CD4-positive, alpha-beta T cell treated with Interleukin-17A for 4 hours (primary cell): ENCODE measurements at places on chromosomes 7 and 10.

DNA sequence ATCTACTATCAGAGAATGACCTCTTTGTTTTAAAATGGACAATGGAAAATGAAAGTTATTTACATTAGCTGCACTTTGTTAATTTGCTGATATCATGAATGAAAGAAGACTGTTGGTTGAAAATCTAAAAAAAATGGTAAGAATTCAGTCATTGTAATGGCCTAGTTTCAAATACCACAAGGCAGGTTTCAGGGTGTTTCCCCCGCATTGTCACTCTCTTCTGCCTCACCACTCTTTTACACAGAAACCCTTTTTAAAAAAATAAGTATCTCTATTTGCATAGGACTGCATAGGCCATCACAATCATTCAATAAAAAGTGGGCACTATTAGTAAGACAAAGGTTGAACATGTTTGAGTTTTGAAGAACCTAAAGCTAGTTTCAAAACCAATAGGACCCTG is 737.1 kb downstream of the INHBA start:
- no peak for DNase-seq

DNA sequence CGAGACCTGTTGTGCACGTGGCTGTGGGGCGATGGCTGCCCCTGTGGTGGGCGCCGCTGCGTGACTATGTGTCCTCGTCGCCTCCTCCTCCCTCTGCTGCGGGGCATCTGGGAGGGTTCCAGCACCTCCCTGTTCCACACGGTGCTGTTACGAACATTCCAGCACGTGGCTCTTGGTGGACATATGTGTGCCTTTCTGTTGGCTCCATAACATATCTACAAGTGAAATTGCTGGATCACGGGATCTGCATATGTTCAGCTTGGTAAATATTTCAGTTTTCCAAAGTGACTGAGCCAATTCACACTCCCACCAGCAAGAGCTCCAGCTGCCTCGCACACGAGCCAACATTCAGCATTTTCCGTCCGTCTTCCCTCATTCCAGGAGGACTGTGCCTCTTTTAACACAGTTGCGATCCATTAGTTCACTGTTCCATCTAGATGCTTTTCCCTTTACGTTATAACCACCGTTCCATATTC is 25.1 kb downstream of the SNX8 start:
- DNase-seq, result no peak

- DNase-seq, result no peak
Observed at GRCh38 chr7:78993341-78993740, 460.1 kb downstream of the MAGI2 start.

DNA sequence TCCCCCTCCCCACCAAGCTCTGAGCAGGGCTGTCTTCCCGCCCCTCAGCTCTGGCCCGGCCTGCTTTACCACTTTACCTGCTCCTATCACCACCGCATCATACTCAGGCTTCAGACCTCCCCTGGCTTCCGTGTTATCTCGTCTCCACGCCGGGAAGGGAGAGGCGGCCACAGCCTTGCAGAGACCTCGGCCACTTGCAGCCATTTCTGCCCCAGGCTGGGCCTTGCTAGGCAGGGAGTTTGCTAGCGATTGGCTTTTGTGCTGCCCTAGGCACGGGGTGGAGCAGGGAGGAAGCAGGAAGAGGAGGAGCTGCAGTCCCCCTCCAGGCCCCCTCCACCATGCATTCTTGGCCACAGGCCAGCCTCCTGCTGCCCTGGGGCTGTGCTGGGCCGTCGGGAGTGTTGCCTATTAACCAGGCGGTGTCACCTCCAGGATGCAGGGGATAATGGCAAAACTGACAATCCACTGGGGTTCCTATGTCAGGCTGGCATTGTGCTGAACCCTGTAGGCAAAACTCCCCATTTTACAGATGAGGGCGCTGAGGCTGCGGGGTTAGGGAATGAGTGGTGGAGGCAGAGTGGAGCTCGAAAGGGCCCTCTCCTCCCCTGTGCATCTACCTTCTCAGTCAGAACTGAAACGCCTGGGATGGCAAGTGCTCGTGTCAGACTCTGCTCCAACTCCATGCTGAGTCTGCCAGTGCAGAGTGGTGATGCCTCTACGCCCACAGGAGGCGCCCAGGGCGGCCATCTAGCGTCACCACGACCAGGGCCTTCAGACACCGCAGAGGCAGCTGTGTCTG is at the start of gene PYROXD2:
Gene PYROXD2, minus strand, starts transcription at position 251 of the 799 bp plus-strand sequence. Its CDS starts 47 bp downstream, at position 204.
- DNase-seq, result peak; percentile 79

GRCh38 chr10:18406136-18406535 is 245.3 kb downstream of the NSUN6 start:
- DNase-seq, result no peak

- DNase-seq, result no peak
Observed at GRCh38 chr7:73391396-73391795, 42.2 kb upstream of the FZD9 start.

DNA sequence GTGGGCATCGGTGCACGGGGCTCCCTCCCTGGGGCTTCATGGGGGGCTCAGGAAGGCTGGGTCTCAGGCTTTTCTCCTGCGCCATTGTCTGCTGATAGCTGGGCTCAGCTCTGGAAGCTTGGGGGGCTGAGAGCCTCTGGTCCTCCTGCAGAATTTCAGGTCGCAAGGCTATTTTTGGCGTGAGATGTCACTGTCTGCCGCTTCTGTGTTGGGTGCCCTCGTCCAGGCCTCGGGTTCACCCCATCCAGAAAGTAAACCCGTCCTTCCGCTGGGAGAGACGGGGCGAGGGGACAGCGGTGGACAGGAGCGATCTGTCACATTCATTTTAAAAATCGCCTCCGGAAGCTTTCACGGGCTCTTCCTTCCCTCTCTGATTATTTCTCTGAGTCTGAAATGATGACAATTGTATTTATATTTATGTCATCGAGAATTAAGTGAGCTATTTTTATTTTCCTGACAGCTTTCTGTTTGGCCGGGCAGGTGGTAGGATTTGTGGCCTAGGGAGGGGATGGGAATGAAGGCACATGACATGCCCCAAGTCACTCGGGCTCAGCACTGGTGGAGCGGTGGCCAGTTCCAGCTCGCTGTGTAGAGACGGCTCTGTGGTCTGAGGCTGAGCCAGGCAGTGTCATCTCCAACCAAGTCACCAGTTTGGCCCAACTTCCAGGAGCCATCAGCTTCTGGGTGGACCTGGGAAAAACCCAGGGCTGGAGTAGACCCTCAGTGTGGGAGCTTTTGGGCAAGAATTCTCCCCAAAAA is 40.7 kb upstream of the AP5Z1 start:
- DNase-seq, result no peak

DNA sequence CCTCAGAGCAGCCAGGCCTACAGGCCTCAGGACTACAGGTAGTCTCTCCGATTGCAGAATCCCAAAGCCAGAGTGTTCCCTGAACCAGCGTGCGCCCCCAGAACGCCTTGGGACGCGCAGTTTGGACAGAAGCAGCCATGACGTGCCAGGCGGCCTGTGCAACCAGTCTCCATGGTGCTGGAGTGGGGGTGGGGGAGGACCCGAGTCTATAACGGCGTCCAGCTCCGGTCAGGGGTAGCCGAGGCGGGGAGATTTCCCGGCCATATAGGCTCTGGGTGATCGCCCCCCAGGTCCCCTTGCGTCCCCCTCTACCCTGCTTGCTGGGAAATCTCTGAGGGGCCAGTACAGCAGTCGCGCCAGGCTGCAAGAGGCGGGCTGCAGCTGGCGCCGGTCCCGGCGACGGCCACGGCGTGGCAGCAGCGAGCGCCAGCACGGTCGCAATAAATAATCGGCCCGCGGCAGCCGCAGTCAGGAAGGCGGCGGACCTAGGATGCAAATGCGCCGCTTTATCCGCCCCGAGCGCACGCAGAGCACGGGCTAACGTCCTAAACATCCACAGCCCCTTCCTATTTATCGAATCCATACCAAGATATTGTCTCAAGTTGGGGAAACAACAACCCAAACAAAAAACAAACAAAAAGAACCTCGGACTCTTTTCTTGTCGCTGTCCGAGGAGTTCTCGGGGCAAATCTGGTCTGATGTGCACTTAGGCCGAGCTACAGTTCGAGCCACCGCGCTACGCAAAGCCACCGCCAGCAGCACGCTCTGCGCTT is 1.6 kb downstream of the HOXA3 start:
- DNase-seq, result peak; percentile 78

GRCh38 chr10:77494327-77494726 is 143.3 kb downstream of the KCNMA1 start:
- DNase-seq, result no peak

- no peak for DNase-seq
Observed at GRCh38 chr7:67391168-67391567, 394.5 kb downstream of the TYW1 start.

- DNase-seq, result no peak
Observed at GRCh38 chr10:35570397-35570796, 34.7 kb upstream of the GJD4 start.

DNA sequence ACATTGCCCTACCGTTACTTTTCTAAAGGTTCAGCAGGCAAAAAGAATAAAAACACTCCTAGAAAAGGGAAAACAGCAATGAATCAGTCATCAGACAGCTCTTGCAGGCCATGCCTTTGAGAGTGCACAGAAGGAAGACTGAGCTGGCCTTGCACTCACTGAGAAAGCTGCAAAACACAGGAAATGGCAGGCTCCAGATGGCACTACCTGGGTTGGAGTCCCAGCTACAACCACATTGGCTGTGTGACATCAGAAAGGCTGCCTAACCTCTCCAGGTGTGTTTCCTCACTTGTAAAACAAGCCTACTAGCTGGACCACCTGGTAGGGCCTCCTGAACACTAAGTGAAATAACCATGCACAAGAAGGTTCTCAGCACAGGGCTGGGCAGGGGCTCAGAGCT is 113.7 kb downstream of the SFMBT2 start:
- peak; percentile 37 for DNase-seq

GRCh38 chr10:114313139-114313538 is 74.1 kb downstream of the VWA2 start:
- DNase-seq, result no peak

GRCh38 chr7:116570306-116570705 is 45.5 kb downstream of the CAV1 start:
- DNase-seq, result no peak

DNA sequence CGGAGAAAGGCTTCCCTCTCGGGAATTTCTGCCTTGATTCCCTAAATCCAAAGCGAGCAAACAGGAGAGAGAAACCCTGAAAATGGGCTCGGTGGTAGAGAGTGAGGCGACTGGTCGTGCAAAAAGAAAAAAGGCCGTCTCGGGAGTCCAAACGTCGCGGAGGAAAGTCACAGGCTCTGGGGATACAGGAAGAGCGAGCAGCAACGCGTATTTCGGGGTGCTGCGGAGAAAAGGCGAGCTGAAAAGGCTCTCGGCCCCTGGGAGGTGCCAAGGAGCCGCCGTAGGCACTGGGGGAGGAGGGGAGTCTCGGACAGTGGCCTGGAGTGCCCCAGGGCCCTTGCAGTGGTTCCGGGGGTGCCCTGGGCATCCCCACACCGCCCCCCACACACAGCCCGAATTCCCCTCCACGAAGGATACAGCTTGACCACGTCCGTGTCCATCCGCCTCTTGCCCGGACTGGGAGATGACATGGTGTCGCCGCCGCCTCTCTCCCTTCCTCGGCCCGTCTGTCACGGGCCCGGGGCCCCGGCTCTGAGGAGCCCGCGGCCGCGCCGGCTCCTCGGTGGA is 591 bp downstream of the UBE2H start:
- peak; percentile 43 for DNase-seq

DNA sequence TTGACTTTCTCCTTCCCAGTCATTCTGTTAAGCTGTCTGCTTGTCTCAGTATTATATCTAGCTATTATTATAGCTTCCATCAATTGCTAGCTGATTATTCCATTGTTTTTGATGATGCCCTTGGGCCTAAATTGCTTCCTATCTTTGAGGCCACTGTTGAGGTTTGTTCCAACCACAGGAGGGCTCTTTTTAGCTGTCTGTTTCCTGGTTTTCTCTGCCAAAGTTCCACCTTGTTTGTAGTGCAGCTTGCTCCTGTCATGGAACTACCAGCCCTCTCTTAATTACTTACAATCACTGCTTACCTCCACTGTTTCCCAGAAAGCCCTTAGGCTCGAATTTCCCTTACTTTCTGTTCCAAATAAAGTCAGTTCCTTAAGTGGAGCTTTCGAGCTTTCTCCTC is 118.7 kb upstream of the SEC61G start:
- no peak for DNase-seq

- DNase-seq, result no peak
Observed at GRCh38 chr10:61332581-61332980, 120.6 kb downstream of the TMEM26 start.

- no peak for DNase-seq
Observed at GRCh38 chr7:23618241-23618640, 21.1 kb downstream of the CCDC126 start.

GRCh38 chr7:11341285-11341944 is 367.7 kb downstream of the PHF14 start:
- no peak for DNase-seq

GRCh38 chr10:126917975-126918908 is 13.0 kb downstream of the DOCK1 start:
- DNase-seq, result no peak

DNA sequence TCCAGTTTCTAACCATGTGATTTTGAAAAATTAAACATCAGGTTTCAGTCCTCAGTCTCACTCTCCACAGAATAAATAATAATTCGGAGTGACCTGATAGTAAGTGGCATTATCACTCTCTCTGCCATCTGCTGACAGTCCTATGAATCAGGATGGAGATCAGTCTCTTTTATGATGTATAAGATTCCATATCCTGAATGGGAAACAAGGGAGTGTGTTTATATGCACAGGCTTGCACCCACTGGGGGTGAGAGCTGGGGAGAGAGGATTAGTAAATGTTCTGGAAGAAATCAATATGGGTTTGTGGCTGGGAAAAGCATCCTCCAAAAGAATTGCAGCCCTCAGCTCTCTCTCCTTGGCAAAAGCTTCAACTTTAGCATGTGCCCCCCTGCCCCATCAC is 45.3 kb downstream of the DGKI start:
- DNase-seq, result no peak

- no peak for DNase-seq
Observed at GRCh38 chr7:118109607-118110006, 74.4 kb upstream of the LSM8 start.

DNA sequence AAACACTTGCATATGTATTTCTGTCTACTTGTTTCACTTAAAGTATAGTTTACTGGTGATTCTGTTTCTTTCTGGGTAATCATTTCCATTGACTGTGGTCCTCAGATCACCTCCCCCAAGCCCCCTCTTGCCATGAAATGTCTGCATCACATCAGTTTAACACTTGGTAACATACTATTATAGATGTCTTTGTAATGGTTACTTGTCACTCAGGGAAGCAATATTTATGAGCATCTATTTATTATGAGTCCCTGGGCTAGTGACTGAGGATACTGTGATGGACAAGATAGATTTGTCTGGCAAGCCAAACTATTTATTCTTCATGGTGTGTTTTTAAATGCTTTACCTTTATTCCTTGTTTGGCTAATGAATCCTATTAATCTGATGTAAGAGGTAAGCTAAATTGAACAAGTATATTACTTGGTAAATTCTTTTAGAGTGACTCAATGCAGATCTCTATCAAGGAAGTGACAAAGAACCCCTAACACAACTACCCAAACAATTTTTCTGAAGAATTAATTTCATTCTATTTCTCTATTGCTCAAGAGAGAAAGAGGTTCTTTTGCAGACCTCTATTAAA is 270.9 kb downstream of the RELN start:
- no peak for DNase-seq
